ENCODE measurements at places on chromosomes 12 and 14.

DNA sequence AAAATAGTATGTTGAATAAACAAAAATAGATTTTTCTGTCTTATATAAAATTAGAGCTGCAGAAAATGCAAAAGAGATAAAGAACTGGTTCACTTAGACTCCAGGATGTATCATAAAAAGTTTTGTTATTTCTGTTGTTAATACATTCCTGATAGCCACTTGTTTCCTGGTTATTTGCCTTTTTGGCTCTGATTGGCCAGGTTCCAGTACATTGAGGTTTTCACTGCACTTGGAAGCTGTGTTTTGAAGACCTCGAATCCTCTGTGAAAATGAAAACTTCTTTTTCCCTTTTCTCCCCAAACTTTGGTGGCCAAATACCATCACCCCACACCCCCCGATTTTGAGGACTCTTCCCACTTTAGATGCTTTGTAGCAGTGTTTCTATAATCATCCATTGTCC, 525.3 kb downstream of the MED13L start:
- DNase-seq, result no peak

DNA sequence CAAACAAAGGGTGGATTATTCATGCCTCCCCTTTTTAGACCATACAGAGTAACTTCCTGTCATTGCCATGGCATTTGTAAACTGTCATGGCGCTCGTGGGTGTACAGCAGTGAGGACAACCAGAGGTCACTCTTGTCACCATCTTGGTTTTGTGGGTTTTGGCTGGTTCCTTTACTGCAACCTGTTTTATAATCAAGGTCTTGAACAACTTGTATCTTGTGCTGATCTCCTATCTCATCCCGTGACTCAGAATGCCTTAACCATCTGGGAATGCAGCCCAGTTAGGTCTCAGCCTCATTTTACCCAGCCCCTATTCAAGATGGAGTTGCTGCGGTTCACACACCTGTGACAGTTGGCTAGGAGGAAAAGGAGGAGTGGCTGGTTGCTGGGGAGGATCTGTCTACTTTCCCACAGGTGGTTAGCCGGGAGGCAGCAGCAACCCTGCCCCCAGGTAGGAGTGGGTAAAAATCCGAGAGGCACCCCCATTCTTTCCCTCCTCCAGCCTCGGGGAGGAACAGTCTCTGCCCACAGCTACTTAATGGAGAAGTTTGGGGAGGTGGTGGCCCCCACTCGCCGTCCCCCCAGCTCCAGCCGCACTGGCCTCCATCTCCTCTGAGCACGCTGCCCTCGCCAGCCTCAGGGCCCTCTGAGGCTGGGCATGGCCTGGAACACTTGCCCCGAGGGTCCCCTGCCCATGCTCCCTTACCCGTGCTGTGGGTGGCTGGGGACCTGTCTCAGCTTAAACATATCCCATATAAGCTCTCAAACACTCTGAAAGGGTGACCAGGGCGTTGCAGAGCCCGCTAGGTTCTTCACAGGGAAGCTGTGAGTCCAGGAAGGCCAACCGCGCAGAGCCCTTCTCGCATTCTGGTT, 41.7 kb downstream of the SMIM41 start:
- no peak for DNase-seq

DNA sequence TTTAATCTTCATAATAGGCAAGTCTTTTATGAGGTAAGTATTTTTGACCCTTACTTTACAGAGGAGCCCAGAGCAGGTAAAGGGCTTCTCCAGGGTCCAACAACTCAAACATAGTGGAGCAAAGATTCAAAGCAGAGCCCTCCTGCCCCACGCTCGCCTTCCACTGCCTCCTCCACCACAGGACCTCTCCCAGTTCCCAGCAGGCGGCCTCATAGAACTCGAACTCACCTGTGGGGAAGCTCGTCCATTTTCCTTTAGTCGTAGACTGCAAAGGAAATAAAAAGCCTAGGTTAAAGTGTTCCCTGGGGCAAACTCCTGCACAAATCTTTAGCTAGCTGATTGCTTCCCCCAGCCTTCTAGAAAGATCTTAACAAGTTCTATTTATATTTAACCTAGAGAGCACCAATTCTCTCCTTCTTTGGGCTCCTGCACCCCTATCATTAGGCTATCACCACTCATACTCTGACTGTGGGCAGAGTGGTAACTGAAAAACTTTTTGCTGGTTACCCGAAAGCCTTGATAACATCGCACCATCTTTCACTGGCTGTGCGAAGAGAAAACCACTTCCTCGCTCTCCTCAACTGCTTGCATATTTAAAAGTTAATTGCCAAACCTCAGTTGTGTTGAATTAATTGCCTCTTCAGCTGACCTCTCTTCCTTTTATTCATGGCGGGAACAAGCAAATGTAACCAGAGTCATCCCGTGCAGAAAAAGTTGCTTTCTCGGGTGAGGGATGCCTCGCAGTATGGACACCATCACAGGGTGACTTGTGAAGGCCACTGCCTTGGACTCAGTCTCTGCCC, 299.6 kb downstream of the DPF3 start:
- no peak for DNase-seq

DNA sequence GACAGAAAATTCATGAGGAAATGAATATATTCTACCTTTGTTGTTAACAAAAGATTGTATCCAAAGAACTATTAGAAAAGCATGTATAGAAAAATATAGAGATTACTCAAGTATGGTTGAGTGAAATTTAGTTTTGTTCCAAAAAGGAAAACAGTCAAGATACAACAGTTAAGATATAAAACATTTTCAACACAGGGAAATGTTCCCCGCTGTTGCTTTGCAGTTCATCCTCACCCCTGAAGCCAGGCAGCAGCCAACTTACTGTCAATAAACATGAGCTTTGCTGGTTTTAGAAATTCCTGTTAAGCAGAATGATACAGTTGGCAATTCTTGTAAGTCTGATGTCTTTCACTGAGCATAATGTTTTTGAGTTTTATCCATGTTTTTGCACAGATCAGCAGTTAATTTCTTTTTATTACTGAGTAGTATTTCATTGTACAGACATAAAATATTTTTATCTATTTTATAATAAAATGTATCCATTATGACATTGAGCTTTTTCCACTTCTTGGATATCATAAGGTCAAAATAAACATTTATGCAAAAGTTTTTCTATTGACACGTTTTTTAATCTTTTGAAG, 1.2 kb upstream of the CLEC2B start:
- DNase-seq, result no peak

- no peak for DNase-seq
These were observed 11.0 kb upstream of the FBXL14 start for GRCh38 chr12:1605129-1606020.

GRCh38 chr12:3520168-3520567, 29.2 kb downstream of the PRMT8 start:
- no peak for DNase-seq

DNA sequence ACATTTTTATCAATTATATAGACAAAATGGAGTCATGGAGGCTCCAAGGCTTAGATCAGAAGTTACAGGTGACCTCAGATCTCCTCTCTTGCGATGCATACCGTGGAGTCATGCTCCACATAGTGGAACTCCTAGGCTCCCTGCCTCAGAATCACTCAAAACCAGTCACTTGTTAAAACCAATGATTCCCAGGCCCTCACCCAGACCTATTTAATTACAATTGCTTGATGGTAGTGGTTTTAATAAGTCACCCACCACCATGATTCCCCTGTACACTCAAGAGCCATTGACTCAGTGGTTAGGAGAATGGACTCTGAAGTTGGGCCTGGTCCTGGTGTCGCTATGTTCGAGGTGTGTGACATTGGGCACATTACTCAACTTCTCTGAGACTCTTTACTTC, 26.9 kb downstream of the IFNG-AS1 start:
- DNase-seq, result no peak

DNA sequence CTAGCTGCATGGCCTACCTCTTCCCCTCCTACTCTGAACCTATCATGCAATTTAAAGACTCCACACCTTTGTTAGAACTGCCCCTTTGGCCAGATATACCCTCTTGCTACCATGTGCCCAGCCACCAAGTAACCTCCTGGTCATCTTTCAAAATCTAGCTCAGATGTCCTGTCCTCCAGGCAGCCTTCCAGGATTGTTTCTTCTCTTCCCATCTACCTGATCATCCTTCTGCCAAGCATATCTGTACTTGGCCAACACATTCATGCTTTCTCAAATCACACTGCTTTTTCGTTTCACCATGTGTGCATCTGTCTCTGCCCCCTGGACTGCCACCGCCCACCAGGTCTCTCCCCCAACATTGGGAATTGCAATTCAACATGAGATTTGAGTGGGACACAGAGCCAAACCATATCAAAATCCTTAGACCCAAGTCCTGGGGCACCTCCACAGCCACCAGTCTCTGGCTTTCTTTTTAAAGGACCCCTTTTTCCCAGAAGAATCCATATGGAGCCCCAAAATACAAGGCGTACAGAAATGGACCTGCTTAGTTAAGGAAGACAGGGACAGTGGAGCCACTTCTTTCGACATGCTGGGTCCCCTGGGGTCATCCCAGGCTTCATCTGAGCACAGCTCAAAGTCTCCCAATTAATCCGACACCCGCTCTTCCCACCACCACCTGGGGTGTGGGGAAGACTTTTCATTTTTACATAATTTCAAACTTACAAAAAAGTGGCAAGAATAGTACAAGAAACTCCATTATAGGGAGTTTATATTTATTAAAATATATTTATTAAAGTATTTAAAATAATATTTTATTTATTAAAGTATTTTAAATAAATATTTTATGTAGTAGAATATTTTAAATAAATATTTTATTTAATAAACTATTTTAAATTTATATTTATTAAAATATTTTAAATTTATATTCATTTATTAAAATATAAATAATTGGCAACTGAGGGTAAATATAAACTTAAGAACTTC, 7.9 kb upstream of the CMKLR1 start:
- no peak for DNase-seq

GRCh38 chr12:93460902-93461301, 6.4 kb upstream of the MRPL42 start:
- DNase-seq, result no peak

DNA sequence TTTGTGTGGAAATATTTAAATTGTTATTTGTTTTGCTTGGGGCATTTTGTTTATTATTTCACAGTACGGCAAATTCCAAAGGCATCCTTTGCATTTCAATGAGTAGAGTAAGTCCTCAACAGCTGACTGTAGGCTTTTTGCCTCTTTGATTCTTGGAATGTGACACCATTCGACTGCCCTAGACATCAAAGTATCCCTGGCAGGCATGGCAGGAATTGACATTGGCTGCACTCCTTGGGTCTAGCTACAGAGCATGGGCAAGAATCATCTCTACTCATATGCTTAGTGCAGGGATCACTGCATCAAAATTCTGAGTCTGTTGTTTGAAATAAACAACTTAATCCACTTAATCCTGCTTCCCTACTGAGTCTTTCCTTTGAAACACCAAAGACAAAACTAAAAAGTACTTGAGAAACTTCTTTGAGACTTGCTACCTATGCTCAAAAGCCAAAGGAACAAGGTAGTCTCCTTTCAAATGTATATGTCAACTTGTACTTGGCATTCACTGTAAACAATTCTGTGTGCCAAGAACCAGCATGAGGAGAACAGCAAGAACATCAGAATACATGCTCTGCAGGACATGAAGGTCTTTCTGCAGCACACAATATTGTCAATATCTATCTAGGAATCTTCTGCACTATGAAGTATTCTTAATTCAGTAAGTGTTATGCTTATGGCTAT, 1569.0 kb upstream of the FLRT2 start:
- DNase-seq, result no peak

DNA sequence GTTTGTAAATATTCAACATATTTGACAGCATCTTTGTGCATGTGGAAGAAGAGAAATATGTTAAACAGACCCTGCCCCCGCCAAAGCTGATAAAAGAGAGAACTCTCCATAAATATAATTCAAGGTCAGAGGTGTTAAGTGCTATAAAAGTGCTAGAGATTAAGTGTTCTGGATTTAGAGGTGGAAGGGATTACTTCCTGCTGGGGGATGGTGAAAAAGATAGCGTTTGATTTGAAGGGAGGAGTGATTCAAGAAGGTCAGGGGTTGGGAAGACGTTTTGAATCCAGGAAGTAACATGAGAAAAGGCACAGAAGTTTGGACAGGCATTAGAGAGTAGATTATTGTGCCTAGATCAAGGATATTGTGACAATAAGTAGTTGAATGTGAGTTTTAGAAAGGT, 30.2 kb downstream of the RIC8B start:
- DNase-seq, result no peak

GRCh38 chr12:124194893-124195566, 99.9 kb upstream of the RFLNA start:
- DNase-seq, result no peak

GRCh38 chr14:24439830-24440605, 2.6 kb downstream of the SDR39U1 start:
- DNase-seq, result no peak

- no peak for DNase-seq
These were observed 21.7 kb downstream of the CBX5 start for GRCh38 chr12:54258201-54258681.

All from NCI-H187 treated with DMSO at 0.1 percent for 48 hours (cell line).